A549 treated with AZD2906 at 1 μM for 4 hours (cell line): ENCODE measurements at places on chromosomes 5 and 9. TPM values are rescaled to one million over a fixed set of nuclear protein-coding genes. Genes with fewer than 3 reads are reported as not detected.

Gene PCDHGA8
- 0.02 to 0.03 TPM (median 0.02 TPM) in 4 of 5 replicates, not detected in the other for total RNA-seq

Gene NFIB
- total RNA-seq: 7.2 to 11.4 TPM (median 10.4 TPM) in 5 replicates

Gene TMC1
- total RNA-seq: 0.02 to 0.10 TPM (median 0.07 TPM) in 4 of 5 replicates, not detected in the other

Gene SPINK4
- not detected in 5 replicates for total RNA-seq

Gene IL9
- not detected in 5 replicates for total RNA-seq

Gene SLC6A18
- total RNA-seq: 0.24 TPM in 1 of 5 replicates, not detected in the others

Gene PDLIM4
- total RNA-seq: 0.51 to 1.0 TPM (median 0.78 TPM) in 5 replicates

Gene SCAI
- 1.3 to 1.7 TPM (median 1.4 TPM) in 5 replicates for total RNA-seq

Gene TBCA
- 248 to 295 TPM (median 259 TPM) in 5 replicates for total RNA-seq

Gene ROR2
- 1.1 to 1.9 TPM (median 1.5 TPM) in 5 replicates for total RNA-seq

Gene PCDHGB4
- 0.81 to 1.0 TPM (median 0.92 TPM) in 5 replicates for total RNA-seq

Gene FAM120AOS
- total RNA-seq: 45.5 to 49.0 TPM (median 47.3 TPM) in 5 replicates

Gene C9
- not detected in 5 replicates for total RNA-seq

Gene ORM2
- not detected in 5 replicates for total RNA-seq
